Right ventricle myocardium inferior (tissue), 1 donor: ENCODE measurements at places on chromosomes 12 and 14.

DNA sequence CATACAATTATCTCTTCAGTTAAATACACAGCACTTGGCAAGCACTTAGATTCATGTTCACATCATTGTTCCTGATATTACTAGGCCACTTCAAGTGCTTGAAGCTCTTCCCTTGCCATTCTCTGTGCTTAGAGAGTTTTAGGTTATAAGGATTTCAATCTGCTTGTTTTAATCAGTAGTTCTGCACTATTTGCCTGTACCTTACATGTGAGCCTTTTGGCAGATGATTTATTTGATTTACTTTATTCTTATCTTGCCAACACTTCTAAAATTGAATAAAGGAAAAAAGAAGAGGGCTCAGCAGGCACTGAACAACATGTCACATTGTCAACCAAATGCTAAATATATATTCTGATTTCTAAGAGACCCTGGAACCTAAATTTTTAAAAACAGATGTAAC is 363.8 kb upstream of the USP15 start:
- DNase-seq, result no peak

DNA sequence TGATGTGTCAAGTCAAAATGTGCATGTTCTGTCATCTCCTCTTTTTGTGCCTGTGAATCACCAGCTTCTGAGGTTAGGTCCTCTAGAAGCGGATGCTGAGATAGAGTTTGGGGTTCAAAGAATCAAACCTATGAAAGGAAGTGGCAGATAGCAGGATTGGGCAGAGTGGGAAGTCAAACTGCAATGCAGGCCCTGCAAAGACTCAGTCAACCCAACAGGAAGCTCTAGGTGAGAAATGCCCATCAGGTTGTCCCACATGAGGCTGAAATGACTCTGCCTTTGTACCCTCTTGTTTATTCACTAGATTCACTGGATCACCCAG is 4.5 kb upstream of the MIA2 start:
- no peak for DNase-seq

- no peak for DNase-seq
These were observed 14.5 kb upstream of the ANKRD33 start for GRCh38 chr12:51873251-51873994.

DNA sequence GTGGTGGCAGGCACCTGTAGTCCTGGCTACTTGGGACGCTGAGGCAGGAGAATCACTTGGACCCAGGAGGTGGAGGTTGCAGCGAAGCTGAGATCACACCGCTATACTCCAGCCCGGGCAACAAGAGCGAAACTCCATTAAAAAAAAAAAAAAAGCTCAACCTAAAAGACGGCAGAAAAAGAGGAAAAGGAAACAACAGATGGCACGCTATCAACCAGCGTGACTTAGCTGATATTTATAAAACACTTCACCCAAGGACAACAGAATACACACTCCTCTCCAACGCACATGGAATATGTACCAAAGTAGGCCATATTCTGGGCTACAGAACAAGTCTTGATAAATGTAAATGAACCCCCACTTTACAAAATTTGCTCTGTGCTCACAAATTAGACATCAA is 34.0 kb upstream of the CLMN start:
- no peak for DNase-seq

GRCh38 chr12:10220398-10221077 is 7.9 kb downstream of the GABARAPL1 start:
- DNase-seq, result peak; percentile 71

DNA sequence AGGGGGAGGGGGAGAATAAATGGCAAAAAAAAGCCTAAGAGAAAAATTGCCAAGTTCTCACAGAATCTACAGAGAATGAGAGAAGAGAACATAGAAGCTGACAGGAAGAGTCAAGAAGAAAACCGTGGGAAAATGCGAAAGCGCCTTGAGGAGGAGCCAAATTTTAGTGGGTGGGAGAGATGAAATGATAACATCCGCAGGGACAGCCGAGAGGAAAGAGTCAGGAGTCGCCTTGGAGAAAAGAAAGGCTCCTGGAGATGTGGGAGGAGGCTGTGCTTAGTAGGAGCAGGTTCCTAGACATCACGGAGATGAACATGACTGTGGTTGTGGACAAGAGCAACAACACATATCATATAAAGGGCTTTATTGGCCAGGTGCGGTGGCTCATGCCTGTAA is 49.4 kb downstream of the PHLDA1 start:
- no peak for DNase-seq

GRCh38 chr12:96831346-96831745 is 75.7 kb upstream of the NEDD1 start:
- no peak for DNase-seq

DNA sequence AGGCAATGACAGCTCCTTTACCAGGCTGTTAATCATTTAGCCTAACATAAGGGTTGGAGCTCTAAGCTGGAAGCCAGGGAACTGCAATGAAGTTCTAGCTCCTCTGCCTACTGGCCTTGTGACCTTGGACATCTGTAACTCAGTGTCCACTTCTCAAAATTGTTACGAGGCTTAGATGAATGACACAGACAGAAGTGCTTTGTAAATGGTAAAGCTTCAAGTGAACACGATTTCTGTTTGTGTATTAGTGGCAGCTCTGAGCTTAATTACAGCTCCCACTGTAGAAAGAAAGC is 122.8 kb downstream of the EML1 start:
- no peak for DNase-seq

DNA sequence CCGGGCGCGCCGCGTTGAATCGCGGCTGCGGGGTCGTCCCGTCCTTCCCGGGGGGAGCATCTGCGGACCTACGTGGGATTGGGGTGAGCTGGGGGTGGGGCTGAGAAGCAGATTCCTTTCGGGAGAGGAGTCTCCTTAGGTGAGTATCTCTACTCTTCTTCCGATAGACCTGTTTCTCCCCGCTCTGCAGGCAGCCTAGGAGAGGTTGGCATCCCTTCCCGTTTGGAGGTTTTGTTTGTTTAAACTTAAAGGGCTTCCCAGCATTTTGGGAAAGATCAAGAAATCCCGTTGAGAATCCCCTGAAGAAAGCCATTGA is 411 bp downstream of the TTLL5 start:
- DNase-seq, result no peak

DNA sequence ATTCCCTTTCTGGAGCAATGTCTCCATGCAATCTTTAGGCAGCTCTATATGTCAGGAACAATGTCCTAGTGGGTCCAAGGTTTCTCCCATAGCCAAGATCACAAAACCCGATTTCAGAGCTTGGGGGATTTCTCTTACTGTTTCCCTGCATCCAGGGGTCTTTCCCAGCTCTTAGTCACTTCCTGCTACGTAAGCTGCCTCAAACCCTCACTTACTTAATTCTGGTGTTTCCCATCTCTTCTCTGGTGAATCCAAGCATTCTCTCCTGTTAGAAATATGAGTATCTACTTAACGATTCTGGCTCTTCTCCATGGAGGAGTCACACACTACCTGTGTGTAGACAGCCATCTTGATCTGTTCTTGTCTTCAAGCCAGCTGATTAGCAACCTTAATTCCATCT is 80.0 kb downstream of the IFNG-AS1 start:
- no peak for DNase-seq

GRCh38 chr12:19530637-19531023 is 91.3 kb downstream of the AEBP2 start:
- no peak for DNase-seq

- no peak for DNase-seq
These were observed 16.0 kb upstream of the LUM start for GRCh38 chr12:91127306-91127705.

DNA sequence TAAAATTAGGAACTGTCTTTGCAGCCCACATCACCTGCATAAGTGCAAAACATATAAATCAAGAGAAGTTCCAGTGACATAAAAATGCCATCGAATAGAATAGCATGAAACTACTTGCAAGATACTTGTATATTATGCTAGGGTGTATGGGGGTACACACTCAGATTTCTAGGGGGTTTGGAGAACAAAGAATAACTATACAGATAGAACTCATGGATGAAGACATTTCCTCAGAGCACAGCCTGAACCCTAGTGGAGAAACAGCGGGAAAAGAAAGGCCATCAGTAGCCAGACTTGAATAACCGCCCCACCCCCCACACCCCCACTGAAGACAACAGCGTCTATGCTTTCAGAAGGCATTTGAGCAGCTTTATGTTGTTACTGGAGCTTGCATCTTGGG is 425.8 kb downstream of the NPAS3 start:
- DNase-seq, result no peak
